Panc1 (cell line): ENCODE measurements at places on chromosomes 2 and 18.

DNA sequence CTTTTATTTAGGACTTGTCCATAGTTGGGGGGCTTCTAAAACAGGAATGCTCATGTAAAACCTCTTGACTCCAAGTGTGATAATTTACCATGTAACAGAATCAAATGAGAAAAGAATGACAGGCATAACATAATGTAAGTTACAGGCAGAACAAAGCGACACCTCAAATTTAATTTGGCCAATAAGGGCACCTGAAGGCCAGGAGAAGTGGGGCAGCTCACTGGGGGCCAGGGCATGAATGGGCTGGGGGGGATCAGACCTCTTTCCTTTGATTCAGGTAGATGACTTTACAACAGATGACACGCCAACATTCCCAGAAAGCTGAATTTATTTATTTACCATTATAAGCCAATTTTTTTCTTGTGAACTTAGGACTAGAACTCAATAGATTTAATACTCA is 14.5 kb downstream of the MOCOS start:
- no peak for DNase-seq

DNA sequence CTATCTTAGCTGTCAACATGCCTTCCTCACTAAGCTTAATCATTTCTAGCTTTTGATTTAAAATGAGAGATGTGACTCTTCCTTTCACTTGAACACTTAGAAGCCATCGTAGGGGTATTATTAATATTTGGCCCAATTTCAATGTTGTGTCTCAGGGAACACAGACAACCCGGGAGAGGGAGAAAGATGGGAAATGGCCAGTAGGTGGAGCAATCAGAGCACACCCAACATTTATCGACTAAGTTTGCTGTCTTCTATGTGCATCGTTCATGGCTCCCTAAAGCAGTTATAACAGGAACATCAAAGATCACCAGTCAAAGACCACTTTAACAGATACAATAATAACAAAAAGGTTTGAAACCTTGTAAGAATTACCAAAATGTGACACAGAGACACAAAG is 110.2 kb downstream of the OLA1 start:
- DNase-seq, result no peak

DNA sequence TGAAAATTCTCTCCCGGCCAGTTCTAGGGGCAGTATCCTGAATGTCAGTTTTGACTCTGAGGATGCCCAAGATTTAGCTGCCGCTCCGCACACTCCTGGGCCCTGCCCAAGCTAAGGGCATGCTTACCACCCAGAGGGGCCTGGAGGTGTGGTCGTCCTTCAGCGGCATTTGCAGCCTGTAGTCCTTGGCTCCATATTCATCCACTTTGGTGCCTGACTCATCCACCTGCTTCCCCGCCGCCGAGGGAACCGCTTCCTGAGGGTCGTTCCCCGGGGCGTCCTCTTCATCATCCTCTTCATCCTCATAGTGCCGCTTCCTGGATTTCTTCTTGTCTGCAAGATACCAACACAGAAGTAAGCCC is 577 bp downstream of the ERCC3 start:
- no peak for DNase-seq

GRCh38 chr2:64227603-64228125 is 83.4 kb upstream of the PELI1 start:
- DNase-seq, result no peak

GRCh38 chr2:54067851-54068375 is 47.5 kb upstream of the ACYP2 start:
- no peak for DNase-seq

GRCh38 chr2:85120363-85120762 is 12.8 kb upstream of the TCF7L1 start:
- no peak for DNase-seq

DNA sequence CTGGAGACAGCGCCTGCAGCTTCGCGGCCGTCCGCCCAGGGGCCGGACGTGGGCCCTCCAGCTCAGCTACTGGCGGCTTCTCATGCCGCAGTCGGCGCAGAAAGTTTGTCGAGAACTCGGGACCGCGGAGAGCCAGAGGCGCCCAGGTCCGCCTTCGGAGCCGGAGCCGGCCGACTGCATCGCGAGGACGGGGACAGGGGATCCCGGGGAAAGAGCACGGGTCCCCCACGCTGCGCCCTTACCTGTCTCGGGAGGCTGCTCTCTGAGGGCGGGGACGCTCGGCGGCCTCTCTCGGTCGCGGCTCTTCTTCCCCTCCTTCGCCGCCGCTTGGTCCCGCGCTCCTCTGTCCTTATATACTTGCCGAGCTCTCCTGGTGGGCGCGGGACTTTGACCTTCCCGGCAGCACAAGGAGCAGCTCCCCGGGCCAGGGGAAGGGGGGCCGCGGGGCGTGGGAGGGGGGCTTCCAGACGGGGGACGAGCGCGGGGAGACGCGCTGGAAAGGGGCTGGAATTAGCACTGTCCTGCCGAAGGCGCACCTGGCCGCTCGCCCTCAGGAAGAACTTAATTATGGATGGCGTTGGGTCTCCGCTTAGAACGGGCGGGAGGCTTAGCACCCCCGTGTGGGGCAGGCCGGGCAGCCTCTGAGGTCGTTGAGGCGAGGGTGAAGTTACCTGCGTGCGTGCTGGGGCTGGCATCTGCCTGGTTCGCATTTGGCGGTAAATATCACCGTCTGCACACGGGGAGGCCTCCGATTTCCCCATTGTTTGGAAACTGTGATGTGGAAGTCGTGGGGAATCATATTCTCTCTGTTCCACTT is at the start of gene POMC:
Gene POMC, minus strand, starts transcription at position 325 of the 817 bp plus-strand sequence. CDS start 3,808 bp downstream, outside the sequence.
- DNase-seq, result no peak
